ENCODE measurements at places on chromosomes 7 and 10.

DNA sequence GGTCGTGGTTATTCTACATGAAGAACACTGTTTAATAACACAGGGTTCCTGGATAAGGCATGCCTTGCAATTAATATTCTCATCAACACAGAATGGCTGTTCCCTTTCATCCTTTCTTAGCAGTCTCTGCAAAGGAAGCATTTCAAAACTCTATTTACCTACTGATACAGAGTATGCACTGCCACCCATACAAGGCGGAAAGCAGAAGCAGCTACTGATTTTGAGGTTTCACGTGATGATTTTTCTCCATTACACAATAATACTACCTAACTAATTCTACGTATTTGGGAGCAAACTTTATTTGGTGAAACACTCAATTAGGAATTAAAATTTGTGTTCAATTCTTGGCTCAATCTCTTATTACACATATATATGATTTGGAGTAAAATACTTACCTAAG lies 43.0 kb upstream of the COL1A2 start:
- DNase-seq: no peak

DNA sequence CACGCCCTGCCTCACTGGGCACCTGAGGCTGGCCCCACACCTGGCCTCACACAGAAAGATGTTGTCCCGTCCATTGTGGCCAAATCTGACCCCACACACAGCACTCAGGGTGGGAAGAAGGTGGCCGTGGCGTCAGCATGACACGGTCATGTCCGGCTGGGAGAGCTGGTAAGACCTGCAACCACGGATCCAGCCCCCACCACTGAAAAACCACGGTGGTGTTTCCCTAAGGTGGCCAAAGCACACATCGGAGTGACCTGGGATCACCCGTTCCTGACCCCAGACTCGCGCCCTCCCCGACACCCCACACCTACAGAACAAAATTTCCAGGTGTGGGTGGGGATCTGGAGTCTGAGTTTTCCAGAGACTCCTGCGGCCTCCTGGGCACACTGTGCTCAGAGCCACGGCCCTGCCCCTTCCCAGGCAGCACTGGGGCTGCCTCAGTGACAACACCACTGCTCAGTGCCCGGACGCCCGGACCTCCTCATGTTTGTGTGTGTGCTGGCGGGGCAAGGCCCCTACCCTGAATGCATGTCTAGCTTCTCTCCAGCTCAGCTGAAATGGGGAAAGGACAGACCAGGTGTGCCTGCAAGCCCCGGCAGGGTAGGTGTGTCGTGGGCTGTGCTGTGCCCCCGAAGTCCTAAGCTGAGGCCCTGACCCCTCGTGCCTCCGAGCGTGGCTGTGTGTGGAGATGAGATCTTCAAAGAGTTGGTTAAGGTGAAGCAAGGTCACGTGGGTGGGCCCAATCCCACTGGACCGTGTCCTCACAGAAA lies 36.1 kb downstream of the STK32C start:
- DNase-seq: no peak

DNA sequence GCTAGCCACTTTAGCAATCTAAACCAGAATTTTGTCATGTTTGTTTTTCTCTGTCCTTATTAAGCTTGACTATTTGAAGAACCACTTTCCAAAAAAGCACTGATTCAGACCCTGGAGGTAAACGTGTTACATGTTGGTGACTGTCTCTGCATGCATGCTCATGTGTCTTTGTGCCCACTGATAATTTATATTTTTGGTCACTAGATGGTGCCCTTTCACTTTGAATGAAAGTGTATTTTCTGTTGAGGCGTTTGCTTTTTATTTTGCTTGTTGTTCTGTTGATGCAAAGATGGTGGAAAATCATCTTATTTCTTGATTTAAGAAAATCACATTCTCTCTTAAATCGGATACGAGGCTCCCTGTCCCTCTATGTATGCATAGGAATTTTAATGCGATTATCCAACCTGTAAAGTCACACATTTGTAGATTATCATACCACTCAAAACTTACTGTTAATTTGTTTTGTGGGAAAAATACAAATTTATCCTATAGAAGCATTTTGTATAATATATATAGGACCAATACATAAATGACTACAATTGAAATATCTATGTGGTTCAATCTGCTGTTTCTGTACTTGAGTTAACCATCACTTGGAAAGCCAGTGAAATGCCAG lies 269.3 kb downstream of the BICC1 start:
- DNase-seq: no peak

DNA sequence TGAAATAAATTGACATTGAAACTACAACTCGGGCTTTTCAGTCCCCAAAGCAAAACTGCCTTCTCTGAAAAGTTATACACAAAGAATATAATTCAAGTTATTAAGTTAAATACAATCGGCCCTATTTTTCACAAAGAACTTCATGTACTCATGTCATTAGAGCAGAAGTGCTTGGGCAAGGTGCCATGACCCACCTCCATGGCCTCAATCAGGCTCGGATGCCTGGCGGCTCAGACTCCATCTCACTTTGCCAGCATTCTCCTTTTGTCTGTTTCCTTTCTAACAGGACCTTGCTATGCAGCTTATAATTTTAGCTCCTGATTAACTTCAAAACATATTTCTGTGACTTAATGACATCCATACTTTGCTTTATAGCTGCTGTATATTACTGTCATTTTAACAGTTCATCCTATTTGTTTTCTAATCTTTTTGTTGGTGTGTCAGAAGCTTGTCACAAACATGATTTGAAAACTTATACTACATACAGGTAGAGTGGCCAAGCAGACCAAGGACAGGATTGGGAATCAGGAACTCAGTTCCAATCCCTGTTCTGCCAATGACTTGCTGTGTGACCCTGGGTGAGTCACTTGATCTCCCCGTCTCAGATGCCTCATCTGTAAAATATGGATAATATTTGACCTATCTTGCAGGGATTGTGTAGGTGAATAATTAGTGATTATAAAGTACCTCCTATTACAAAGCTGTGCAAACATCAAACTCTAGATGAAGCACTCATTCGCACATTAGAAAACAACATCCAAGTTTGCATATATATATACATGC lies 60.8 kb upstream of the ITGA8 start:
- DNase-seq: no peak

- DNase-seq: no peak
Observed at GRCh38 chr7:43621729-43622448, 39.0 kb downstream of the STK17A start.

GRCh38 chr7:106992511-106992910 lies 52.0 kb upstream of the PRKAR2B start:
- DNase-seq: no peak

GRCh38 chr10:7264313-7264756 lies 146.5 kb downstream of the SFMBT2 start:
- no peak for DNase-seq

- no peak for DNase-seq
Observed at GRCh38 chr7:71184136-71184535, 52.2 kb downstream of the GALNT17 start.

DNA sequence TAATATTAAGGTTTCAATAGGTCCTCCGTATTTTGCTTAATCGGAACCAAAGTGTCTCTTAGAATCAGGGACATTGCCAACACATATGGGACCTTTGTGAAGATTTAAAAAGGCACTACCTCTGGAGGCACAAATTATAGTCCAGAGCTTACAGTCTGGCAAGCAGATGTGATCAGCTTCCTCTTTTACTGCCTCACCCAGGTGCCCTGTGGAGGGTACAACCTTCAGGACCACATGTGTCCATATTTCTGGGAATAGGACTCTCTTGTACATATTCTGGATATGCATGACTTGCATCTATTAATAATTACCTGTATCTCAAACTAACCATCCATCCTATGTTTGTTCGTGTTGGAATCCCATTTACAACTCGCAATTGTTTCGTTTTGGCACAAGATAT lies 60.0 kb downstream of the HGF start:
- no peak for DNase-seq

DNA sequence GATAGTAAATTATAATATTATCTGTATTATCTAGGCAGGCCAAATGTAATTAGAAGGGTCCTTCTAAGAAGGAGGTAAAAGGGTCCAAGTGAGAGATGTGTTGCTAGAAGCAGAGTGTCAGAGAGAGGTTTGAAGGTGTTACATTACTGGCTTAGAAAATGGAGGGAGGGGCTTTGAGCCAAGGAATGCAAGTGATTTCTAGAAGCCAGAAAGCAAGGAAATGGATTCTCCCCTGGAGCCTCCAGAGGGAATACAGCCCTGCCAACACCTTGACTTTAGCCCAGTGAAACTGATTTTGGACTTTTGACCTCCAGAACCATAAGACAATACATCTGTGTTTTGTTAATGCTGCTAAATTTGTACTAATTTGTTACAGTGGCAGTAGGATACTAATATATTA lies 97.9 kb upstream of the IL6 start:
- no peak for DNase-seq

DNA sequence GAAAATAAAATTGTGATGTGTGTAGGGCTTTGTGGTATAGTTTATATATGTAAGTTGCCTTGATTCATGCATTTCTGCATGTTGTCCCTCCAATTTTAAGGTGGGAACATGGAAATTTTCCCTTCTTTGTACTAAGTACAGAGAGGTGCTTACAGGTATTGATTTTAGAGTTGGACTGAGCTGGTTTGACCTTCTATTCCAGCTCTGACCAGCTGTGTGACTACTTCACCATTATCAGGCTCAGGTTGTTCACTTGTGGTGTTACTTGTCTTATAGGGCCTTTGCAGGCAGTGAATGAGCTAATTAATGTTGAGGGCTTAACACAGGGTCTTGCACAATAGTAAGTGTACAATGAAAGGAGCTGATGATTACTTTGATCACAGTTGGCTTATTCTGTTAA lies 16.3 kb downstream of the ZNF804B start:
- DNase-seq: no peak

- no peak for DNase-seq
Observed at GRCh38 chr10:110533149-110533548, 34.3 kb upstream of the SMC3 start.

DNA sequence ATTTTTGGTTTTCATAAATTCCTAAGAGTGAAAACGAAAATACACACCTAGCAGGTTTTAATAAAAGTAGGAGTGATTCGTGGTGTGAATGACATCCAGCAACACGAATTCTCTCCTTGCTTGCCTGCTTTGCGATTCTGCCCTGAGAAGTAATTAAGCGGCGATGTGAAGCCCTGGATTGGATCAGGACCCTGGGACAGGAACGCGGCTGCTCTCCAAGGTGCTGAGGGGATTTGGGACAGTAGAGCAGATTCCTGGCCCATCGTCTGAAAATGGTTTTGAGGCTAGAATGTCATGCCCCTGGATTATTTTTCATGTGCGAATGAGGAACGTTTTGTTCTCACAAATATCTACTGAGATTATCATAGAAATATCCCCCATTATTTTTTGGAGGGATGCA lies 7.8 kb downstream of the NPS start:
- no peak for DNase-seq

- no peak for DNase-seq
Observed at GRCh38 chr10:97886286-97886685, 36.6 kb downstream of the GOLGA7B start.

GRCh38 chr7:157410831-157411556 lies 74.2 kb downstream of the DNAJB6 start:
- DNase-seq: no peak

GRCh38 chr10:2119316-2119715 lies 382.0 kb upstream of the ADARB2 start:
- DNase-seq: no peak

- no peak for DNase-seq
Observed at GRCh38 chr10:123135415-123136141, at the start of gene HMX3. TSS of gene HMX3 (plus strand) at chr10:123135970. CDS start at chr10:123136051, 81 bp downstream.

GRCh38 chr10:60883187-60883586 lies 60.8 kb downstream of the RHOBTB1 start:
- DNase-seq: no peak

GRCh38 chr10:101690461-101690860 lies 4.5 kb downstream of the FBXW4 start:
- no peak for DNase-seq

GRCh38 chr10:60206735-60207134 lies 182.9 kb downstream of the ANK3 start:
- no peak for DNase-seq
